ENCODE measurements at places on chromosomes 5 and 9. TPM values are rescaled to one million over a fixed set of nuclear protein-coding genes. Genes with fewer than 3 reads are reported as not detected.

DNA sequence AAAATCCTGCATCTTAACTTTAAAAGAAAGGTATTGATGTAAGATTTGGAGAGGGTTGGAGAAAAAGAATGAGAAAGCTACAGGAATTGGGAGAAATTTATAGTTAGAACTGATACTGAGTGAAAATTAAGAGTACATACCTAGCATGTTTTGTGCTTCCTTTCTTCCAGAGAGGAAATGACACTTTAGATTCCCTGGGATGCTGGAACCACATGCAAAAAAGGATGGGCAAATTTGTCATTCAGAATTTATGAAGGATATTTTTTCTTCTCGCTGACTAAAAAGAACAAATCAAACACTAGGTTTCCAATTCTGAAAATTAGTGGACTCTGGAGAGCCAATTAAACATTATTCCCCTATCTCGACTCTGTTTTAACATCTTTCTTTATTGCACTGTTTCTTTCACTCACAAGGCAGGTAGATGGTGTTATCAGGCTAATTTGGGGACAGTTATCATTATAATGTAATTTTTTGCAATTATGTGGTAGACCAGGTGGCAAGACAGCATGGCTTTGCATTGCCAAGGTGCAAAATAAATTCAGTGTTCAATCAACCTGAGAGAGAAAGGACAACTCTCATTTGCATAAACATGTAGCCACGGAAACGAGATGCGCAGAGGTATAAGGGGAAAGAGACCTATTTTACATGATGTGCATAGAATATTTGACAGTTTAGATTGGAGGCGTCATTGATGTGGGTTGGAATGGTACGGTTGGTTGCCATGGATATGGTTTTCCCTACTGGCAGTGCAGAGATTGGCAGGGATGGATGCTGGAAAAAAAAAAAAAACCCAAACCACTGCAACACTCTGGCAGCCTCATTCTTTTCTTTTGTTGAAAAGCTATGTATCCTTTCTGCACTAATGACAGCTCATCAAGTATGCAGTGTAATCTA lies 320.4 kb upstream of the CCNH start:
- no peak for DNase-seq
- no peak overlapping the region for H3K27ac ChIP-seq
- no peak overlapping the region for H3K4me3 ChIP-seq
- H3K27me3 ChIP-seq, result no peaks in the 10 kb centered on the region

DNA sequence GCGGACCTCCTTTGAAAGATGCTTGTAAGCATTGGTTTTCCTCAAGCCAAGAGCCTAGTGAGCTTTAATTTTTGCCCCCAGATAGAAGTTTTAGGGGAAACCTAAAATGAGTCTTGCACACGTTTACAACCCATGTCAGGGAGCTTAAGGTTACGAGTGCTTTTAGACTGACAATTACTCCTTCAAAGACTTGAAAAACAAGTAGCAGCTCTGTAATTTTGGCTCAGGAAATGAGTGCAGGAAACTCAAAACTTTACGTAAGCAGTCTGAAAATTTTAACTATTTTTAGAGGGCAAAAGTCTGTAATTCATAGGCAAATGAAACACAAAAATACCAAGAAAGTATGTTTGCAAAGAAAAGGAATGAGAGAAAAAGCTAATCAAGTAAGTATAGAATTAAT lies 36.8 kb downstream of the UBE2QL1 start:
- H3K27me3 ChIP-seq, result no peaks in the 10 kb centered on the region
- DNase-seq, result no peak
- H3K36me3 ChIP-seq, result no peaks in the 10 kb centered on the region

SLC25A2 gene
- total RNA-seq, result 3.5 TPM

DNA sequence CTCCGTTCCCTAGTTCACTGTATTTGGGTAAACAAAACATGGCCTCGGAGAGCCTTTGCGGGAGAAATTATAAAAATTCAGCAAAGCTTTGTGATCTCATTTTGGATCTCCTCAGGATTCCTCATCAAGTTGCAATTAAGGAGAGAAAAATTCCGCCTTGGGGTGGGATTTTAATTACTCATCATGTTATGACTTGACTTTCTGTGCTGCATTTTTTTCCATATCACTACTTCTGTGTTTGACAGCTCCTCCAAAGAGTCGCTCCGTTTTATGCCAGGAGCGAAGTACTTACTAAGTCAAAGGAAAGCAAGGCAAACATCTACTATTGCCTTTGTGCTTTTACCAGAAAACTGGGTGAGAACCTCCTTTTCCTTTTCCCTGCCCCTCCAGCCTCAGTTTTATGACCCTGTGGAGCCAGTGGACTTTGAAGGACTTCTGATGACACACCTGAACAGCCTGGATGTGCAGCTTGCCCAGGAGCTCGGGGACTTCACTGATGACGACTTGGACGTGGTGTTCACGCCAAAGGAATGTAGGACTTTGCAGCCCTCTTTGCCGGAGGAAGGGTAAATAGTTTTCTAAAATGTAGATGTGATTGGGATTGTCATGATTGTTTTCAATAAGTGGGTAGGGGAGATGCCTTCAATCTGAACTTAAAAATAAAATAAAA lies 71.5 kb downstream of the DOCK8 start:
- H3K27ac ChIP-seq, result no peak overlapping the region
- H3K27me3 ChIP-seq, result no peaks in the 10 kb centered on the region
- no peaks in the 10 kb centered on the region for H3K4me1 ChIP-seq
- no peak for DNase-seq
- H3K36me3 ChIP-seq, result no peaks in the 10 kb centered on the region

GRCh38 chr5:168274406-168274805 lies 17.0 kb upstream of the WWC1 start:
- H3K4me1 ChIP-seq, result no peaks in the 10 kb centered on the region
- H3K36me3 ChIP-seq, result no peaks in the 10 kb centered on the region
- no peak overlapping the region for H3K4me3 ChIP-seq

GRCh38 chr9:95383185-95383676 lies 65.7 kb upstream of the FANCC start:
- H3K36me3 ChIP-seq, result no peaks in the 10 kb centered on the region
- no peak overlapping the region for H3K4me3 ChIP-seq

- H3K27ac ChIP-seq, result peak overlapping the region; percentile 66
- peaks cover 21% of the 10 kb centered on the region for H3K4me1 ChIP-seq
- H3K4me3 ChIP-seq, result no peak overlapping the region
- no peaks in the 10 kb centered on the region for H3K27me3 ChIP-seq
- no peak for DNase-seq
Observed at GRCh38 chr5:55319491-55319890, 11.7 kb downstream of the MTREX start.

DNA sequence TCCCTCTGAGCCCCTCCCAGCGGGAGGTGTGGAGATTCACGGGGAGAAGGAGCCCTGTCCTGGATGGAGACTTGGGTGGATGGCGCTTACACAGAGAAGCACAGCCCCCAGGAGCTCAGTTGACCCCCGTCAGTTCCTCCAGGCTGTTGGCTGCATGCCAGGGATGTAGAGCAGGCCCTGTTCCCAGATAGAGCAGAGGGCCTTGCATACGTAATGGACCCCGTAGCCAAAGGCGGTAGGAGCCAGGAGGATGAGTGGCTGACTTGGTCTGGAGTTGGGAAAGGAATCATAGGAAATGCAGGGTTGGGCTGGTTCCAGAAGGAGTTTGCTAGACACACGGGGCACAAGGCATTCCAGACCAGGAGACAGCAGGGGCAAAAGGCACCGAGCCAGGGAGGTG lies 2.5 kb downstream of the PMPCA start:
- peaks cover 45% of the 10 kb centered on the region for H3K36me3 ChIP-seq
- H3K4me1 ChIP-seq, result peaks cover 26% of the 10 kb centered on the region
- H3K4me3 ChIP-seq, result no peak overlapping the region
- no peak overlapping the region for H3K27ac ChIP-seq
- no peaks in the 10 kb centered on the region for H3K27me3 ChIP-seq
- DNase-seq, result no peak

DNA sequence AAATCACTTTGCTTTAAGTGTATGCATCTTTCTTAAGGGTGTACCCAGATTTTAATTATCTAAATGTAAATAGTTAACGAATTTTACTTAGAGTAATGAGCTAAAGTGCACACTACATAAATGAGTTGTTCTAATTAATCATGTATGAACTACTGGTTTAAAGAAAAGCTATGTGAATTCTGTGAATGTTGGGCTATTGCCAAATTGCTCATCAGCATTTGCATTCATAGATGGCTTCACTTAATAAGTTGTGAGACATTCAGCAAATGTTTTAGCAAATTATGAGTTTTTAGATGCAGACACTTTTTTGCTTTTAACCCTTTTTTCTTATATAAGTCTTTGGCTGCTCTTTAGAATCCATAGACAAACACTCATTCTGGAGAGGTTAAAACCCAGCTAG lies 175.7 kb downstream of the PBX3 start:
- no peaks in the 10 kb centered on the region for H3K27me3 ChIP-seq
- no peak overlapping the region for H3K27ac ChIP-seq
- H3K4me3 ChIP-seq, result no peak overlapping the region
- no peaks in the 10 kb centered on the region for H3K36me3 ChIP-seq
- no peaks in the 10 kb centered on the region for H3K4me1 ChIP-seq

DNA sequence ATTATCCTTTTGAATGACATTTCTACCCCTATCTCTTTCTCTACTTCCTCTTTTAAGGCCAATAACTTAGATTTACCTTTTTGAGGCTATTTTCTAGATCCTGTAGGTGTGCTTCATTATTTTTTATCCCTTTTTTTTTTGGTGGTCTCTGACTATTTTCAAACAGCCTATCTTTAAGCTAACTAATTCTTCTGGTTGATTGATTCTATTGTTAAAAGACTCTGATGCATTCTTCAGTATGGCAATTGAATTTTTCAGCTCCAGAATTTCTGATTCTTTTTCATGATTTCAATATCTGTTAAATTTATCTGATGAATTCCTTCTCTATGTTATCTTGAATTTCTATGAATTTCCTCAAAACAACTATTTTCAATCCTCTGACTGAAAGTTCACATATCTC lies 7.4 kb upstream of the SLC36A3 start:
- no peaks in the 10 kb centered on the region for H3K27me3 ChIP-seq
- H3K4me3 ChIP-seq, result no peak overlapping the region
- no peaks in the 10 kb centered on the region for H3K4me1 ChIP-seq
- no peak overlapping the region for H3K27ac ChIP-seq

GRCh38 chr5:167555565-167556166 lies 735.8 kb upstream of the WWC1 start:
- H3K27ac ChIP-seq, result no peak overlapping the region
- no peak for DNase-seq
- no peaks in the 10 kb centered on the region for H3K4me1 ChIP-seq
- no peaks in the 10 kb centered on the region for H3K36me3 ChIP-seq
- H3K27me3 ChIP-seq, result no peaks in the 10 kb centered on the region

DNA sequence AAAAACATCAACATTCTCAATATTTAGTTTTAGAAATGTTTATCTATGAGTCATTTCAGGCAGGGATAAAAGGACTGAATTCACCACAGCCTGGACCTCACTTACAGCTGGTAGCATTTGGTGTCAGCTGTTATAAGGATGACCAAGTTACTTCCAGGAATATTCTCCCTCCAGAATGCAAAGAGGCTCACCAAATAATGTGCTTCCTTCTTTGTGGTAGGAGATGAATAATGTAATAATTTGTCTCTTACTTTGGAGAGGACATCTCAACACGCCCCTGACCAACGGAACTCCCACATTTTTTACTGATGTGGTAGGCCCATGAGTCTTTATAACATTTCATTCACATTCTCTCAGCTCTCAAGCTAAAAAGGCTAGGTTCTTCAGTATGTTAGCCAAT lies 825.9 kb upstream of the GRAMD2B start:
- H3K36me3 ChIP-seq, result no peaks in the 10 kb centered on the region
- H3K4me1 ChIP-seq, result no peaks in the 10 kb centered on the region
- H3K27me3 ChIP-seq, result no peaks in the 10 kb centered on the region
- H3K4me3 ChIP-seq, result no peak overlapping the region
- no peak overlapping the region for H3K27ac ChIP-seq

SPATA31A3 gene
- not detected for total RNA-seq

TRIM32 gene
- total RNA-seq, result 19.6 TPM

RNF224 gene
- not detected for total RNA-seq

ANKRD20A1 gene
- 1.4 TPM for total RNA-seq

GRCh38 chr9:23777328-23777727 lies 48.7 kb downstream of the ELAVL2 start:
- no peak overlapping the region for H3K4me3 ChIP-seq
- H3K36me3 ChIP-seq, result no peaks in the 10 kb centered on the region
- no peaks in the 10 kb centered on the region for H3K27me3 ChIP-seq
- H3K27ac ChIP-seq, result no peak overlapping the region
- H3K4me1 ChIP-seq, result no peaks in the 10 kb centered on the region

DNA sequence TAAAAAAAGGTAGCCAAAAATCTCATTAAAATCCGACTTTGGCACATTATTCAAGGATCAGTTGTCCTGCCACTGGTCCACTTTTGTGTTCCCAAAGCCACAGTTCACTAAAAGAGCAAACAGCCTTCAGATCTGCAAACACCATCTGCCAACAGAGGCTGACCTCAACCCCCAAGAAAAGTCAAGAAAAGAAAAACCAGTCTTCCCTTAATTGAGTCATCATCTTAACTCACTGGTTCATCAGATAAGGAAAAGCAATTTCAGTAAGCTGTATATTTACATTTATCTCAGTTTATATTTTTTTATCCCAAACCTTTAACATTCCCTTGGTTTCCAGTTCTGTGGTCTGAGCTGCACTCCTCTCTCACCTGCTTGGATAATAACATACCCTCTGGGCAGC lies 21.2 kb downstream of the RASEF start:
- H3K4me1 ChIP-seq, result no peaks in the 10 kb centered on the region
- H3K36me3 ChIP-seq, result no peaks in the 10 kb centered on the region
- H3K4me3 ChIP-seq, result no peak overlapping the region
- no peaks in the 10 kb centered on the region for H3K27me3 ChIP-seq
- no peak for DNase-seq
- H3K27ac ChIP-seq, result no peak overlapping the region

DNA sequence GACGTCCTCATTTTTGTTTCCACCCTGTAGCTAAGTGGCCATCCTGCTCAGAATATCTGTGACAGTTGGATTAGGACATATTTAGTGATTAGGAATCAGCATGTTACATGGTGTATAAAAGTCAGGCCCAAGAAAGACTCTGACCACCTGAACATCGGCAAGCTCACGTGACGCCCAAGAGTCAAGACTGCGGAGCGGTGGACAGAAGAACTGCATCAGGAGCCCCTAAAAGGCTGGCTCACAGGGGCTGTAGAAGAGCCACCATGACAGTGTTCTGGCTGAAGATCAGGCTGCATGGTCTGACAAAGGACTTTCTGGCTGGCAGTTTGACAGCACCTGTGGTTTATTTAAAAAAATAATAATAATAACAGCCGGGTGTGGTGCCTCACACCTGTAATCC lies 185.3 kb downstream of the AUH start:
- no peak for DNase-seq
- no peaks in the 10 kb centered on the region for H3K27me3 ChIP-seq
- H3K4me3 ChIP-seq, result no peak overlapping the region
- H3K4me1 ChIP-seq, result no peaks in the 10 kb centered on the region
- H3K27ac ChIP-seq, result no peak overlapping the region

All from thoracic aorta (tissue), 2 donors.